Stimulated activated CD4-positive, alpha-beta T cell treated with anti-CD3 and anti-CD28 coated beads, Interleukin-1b, Interleukin-23, amount 100 ng/mL, for 1 hour (primary cell): ENCODE measurements at places on chromosomes 4 and X.
A peak's percentile ranks its signal among the peaks of the same experiment; 100 is the strongest.

- DNase-seq, result no peak
Observed at GRCh38 chr4:14701896-14702295, 300.4 kb upstream of the CPEB2 start.

- DNase-seq, result no peak
Observed at GRCh38 chr4:78047366-78047765, 9.8 kb upstream of the FRAS1 start.

DNA sequence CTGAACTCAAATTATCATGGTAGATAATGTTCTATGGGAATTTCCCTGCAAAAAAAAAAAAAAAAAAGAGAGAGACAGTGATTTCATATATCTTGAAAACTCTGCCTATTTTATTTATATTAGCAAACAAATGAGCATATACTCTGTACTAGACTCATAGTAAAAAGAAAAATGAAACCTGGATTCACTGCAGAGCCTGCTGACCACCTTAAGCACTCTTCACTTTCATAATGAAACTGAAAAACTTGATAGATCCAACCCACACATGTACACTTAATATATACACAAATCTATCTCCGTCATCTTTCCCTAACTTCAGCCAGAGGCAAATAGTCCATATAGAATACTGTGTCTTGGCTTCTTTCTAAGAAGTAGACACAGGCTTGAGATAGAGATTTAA, 226.1 kb upstream of the KCNIP4 start:
- no peak for DNase-seq

DNA sequence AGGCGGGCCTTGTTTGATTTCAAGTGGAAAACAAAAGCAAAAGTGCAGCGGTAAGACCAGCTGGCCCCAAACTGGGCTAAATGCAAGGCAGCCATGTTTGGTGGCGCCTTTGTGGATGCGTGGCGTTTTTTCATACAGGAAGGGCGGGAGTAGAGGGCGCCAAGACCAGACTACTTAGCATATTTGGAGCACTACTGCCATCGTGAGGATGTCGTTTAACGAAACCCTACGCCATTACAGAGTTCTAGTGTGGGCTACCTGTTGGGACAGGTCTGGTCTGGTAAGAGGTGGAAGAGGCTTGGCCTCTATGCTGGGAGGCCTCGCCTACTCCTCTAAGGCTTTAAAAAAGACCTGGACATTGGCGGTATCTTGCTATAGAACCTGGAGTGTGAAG, 230.7 kb upstream of the STK26 start:
- no peak for DNase-seq

- no peak for DNase-seq
Observed at GRCh38 chr4:110411574-110412011, 64.4 kb upstream of the ENPEP start.

- no peak for DNase-seq
Observed at GRCh38 chr4:90715242-90715641, 588.0 kb downstream of the CCSER1 start.

DNA sequence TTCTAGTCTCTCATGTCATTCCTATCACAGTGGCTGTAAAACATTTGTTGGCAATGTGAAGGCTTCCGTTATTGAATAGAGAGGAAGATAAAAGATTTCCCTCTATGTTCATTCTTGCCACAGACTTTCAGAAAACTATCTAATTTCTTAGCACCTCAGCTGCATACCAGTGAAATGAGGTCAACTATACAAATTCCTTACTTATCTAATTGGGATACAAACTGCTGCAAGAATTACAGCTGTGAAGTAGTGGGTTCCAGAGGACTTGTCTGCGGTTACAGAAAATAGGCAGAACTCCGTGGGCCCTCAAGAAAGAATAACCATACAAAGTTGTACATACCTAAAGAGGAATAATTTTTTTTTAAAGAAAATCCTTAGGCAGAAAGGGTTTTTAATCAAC, 175.8 kb downstream of the PPP1R2C start:
- no peak for DNase-seq

DNA sequence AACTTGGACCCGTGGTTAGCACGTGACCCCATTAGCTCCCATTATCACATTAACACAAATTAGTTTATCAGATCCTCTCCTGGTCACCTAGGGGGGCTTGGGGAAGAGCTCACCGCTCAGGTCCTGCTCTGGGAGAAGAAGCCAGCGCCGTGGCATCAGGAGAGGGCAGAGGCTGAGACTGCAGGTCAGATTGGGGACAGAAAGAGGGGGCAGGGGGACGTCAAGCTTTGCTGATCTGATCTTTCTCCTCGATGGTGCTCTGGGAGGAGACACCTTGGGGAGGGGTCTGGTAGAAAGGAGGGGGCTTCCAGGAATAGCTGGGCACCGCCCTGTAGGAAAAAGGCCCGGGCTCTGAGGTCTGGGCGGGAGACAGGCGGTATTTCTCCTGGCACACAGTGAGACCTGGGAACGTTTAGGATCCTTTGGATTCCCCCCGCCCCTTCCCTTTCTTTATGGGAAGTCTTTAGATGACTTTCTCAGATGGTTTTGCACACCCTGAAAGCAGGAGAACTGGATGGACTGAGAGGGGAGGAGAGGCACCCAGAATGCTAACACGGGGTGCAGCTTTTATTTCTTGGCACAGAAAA, 9.1 kb upstream of the ELF4 start:
- no peak for DNase-seq

DNA sequence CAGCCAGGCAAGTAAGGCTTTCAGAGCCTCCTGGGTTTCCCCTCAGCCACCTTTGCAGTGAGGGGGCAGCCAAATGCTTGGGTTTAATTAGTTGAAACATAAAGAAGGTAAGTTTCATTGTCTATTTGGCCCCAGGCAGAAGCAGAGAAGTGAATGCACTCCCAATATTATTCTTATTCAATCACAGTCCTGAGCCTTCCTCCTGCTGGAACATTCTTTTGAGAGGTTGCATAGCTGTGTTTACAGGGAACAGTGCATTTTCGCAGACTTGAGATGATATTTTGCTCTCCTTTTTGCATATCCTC, 13.9 kb downstream of the SLC2A9 start:
- no peak for DNase-seq

DNA sequence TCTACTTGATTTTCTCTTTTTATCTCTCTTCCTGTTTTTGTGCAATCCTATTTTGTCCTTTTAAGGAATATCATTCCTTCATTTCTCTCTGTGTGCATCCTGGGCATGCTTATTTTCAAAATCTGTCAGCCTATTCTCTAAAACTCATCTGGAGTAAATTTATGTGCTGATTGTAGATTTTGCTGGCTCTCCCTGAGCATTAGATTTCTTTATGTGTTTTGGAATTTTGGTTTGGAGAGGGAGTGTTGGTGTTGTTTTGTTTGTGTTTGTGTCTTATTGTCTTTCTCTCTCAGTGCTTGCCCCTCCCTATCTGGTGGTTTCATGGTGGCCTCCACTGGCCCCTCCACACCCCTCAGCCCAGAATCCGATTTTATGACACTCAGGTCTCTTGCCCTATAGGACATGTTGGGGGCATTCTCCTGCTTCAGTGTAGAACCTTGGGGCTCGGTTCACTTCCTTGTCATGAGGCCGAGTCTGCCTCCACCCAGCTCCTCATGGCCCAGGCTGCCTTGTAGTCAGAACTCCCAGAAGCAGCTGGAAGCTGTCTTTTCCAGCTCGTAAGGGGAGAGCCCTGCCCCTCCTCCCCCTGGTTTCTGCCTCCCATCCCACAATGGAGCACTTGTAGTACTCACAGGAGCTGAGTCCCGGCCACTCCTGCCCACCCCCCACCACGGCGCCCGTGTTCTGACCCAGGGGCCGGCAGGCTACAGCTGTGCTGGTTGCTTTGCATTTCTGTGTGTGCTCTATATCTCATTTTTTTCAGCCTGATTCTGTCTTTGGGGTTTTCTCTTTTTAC, 24.5 kb upstream of the PJA1 start:
- DNase-seq, result no peak

DNA sequence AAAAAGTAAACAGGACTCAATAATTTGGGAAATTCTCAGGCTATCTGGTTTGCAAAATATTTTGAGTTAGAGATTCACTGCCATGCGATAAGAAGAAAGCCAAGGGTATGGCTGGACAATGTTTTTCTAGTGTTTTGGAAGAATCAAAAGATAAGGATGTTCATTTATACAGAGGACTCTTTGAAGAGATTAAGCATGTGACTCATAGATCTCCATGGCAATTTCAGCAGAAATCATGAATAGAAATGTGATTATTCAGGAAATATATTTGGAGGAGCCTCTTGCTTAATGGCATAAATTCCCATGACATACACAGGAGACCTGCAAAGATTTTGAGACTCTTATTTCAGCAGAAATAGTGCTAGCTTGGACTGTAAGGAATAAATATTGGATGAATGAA, 16.7 kb upstream of the FRAS1 start:
- no peak for DNase-seq

GRCh38 chr4:86558797-86559196, 35.3 kb upstream of the PTPN13 start:
- no peak for DNase-seq

DNA sequence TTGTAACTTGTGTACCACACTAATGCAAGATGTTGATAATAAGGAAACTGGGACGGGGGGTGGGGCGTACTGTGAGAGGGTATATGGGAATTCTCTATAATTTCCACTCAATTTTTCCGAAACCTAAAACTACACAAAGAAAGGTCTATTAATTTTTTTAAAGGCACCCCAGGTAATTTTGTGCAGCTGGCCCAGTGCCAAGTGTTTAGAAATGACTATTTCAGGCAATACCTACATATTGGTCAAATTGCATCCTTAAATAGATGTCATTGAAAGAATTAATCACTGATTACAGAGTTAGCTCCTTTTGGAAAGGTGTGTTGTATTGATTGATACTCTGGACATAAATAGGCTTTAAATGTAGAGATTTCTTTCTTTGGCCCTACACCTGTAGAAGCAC, 10.1 kb upstream of the MTMR1 start:
- no peak for DNase-seq

GRCh38 chr4:183960046-183960420, 54.9 kb downstream of the STOX2 start:
- DNase-seq, result no peak

DNA sequence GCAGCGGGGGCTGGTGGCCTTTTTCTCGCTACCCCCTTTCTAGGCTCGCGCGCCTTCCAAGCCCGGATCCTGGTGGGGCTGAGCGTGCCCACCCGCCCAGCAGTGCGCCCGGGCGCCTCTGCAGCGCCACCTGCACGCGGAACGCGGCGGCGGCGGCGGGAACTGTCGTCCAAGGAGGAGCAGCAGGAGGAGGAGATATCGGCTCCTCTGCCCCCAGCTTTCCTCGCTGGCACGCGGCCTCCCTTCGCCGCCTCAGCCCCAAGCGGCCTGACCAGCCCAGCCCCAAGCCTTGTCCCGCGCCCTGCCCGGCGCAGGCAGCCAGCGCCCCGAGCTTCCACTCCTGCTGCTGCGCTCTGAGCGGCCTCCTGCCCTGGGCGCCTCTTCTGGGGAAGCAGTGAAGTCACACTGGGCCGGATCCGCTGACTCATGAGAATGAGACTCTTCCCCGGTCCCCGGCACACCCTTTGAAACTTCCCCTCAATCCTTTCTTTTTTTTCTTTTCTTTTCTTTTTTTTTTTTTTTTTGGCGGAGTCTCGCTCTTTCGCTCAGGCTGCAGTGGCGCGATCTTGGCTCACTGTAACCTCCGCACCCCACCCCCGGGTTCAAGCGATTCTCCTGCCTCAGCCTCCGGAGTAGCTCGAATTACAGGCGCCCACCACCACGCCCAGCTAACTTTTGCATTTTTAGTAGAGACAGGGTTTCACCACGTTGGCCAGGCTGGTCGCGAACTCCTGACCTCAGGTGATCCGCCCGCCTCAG, 10.6 kb upstream of the ELF4 start:
- peak; percentile 14 for DNase-seq

DNA sequence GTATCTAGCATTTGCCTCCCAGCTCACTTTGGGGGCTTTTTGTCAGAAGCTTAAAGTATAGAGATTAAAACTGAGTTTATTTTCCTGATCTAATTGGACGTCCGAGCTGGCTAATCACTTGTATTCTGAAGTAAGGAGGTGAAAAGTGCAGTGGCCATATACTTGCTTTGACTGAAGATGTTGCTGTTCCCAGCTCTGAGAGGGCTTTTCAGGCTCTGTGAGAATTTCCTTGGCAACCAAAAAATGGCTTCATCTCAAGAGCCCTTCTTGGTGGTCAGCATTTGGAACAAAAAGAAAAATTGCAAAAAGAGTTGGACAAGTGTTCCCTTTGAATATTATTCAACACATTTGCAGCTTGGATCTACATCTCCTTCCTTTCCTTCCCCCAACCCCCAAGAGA, 67.0 kb downstream of the SLC4A4 start:
- DNase-seq, result no peak

DNA sequence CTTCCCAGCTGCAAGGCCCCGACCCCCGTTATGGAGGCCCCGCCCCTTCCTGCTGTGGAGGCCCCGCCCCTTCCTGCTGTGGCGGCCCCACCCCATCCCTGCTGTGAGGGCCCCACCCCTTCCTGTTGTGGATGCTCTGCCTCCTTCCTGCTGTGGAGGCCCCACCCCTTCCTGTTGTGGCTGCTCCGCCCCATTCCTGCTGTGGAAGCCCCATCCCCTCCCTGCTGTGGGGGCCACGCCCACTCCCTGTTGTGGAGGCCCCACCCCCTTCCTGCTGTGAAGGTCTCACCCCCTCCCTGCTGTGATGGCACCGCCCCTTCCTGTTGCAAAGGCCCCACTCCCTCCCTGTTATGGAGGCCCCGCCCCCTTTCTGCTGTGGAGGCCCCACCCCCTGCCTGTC, 104.9 kb upstream of the PSAPL1 start:
- no peak for DNase-seq

DNA sequence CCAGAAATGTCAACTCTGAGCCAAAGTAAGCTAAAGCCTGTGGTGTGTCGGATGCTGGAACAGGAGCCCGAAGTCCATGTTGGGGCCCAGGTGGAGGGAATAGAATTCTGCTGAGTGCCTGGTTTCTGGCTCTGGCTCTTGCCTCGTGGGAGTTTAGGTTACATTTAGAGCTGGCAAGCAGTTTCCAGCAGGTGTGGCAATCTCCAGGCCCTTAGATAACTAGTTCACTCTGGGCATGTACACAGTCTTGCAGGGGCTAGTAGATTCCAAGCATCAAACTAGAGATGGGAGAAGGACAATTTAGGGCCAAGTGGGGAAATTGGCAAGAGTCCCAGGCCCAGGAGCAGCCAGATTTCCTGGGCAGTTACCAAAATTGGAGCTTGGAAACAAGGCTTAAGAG, 56.3 kb upstream of the STOX2 start:
- DNase-seq, result no peak

DNA sequence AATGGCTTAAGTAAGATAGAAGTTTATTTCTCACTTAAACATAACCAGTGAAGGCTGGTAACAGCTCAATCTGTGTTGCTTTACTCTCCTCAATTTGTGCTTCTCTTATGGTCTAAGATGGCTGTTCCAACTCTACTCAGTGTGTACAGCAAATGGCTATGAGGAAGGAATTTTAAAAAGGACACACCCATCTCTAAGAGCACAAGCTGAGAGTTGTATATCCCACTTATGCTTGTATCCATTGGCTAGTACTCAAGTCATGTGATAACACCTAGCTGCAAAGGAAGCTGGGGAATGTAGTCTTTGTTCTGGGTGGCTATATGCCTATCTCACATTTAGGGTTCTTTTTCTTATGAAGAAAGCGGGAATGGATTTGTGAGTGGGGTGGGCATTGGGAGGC, 63.3 kb downstream of the GPAT3 start:
- no peak for DNase-seq

- DNase-seq, result no peak
Observed at GRCh38 chrX:39752815-39753214, 344.9 kb downstream of the BCOR start.

GRCh38 chr4:83109480-83110222, 4.9 kb downstream of the PLAC8 start:
- no peak for DNase-seq
